M059J (cell line): ENCODE measurements at places on chromosomes 5 and 9.

DNA sequence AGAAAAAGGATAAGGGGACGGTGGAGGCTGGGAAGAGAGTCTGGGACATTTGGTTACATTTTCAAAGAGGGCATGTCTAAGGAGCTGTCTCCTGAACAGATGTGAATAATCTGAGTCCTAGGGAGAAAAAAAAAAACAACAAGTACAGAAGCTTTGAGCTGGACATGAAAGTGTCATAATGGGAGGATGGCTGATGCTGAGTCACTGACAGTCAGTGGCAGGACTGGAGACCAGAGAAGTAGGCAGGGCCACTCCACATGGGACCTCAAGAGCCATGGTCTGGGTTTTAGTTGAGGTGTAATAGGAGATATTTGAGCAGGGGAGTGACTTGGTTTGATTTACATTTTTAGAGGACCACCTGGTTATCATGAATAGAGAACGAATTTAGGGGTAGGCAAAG, 70.6 kb downstream of the DPYSL3 start:
- peak; percentile 55 for DNase-seq

DNA sequence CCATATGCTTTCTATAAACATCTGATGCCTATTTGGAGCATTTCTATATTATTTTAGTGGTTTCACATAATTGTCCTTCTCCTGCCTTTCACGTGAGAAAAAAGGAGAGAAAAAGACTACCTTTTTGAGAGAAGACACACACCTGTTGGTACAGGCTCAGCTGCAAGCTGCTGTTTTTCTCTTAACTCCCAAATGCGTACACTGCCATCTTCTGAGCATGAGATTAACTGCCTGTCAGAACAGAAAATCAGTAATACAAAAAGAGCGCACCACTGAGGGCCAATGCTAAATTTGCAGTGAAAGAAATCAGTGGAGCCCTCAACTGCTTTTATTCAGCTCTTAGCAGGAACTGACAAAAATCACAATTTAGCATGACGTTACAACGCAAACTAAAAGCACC, 54.9 kb downstream of the WDR41 start:
- peak; percentile 31 for DNase-seq

DNA sequence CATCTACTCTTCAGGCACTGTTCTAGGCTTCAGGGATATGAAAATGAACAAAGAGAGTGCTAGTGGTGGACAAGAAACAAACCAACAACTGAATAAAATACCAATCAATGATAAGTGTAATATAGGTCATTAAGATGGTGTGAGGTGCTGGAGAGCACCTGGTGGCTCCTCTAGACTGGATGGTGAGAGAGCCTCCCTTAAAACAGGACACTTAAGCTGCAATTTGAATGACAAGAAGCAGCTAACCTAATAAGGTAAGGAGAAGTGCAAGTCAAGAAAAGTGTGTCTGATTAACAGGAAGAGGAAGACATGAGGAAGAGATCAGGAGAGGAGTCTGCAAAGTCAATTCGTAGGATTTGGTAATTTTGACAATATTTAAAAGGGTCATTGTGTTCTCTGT, 23.1 kb downstream of the JAKMIP2 start:
- DNase-seq, result no peak

DNA sequence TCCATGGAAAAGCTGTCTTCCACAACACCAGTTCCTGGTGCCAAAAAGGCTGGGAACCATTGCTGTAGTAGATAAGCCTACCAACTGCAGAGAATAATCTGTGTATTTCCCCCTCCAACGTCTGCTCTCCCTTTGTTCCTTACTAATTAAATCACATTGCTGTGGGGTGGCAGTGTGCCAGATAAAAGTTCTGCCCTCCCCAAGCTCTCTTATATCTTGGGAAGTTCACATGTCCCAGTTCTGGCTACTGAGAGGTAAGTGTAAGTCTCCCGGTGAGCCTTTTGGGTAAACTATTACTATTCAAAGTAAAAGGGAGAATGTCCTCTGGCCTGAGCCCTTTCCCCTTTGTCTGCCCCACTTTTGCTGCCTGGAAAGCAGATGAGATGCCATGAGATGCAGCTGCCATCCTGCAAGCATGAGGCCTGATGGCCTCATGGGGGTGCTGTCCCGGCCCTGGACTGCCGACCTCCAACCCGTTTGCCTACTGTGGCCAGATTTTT, 14.7 kb downstream of the ENC1 start:
- DNase-seq, result peak; percentile 80

- peak; percentile 42 for DNase-seq
These were observed 1.2 kb upstream of the GPBP1 start for GRCh38 chr5:57172466-57173318.

DNA sequence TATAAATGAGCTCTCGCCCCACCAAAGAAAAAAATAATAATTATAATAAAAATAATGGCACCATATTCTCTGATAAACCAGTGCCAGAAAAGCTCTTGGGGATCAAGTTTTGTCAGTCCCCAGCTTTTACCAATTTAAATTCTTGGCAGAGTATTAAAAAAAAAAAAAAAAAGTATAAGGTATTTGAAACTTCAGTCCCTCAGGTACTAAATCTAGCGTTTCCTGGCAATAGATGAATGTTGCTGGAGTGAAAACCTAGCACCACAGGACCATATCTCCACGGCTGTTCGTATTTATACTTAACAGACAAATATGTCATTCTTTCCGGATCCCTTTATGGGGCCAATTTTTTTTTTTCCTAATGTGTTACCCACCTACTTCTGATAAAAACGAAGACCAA, 646.2 kb downstream of the CCDC171 start:
- no peak for DNase-seq

- DNase-seq, result no peak
These were observed 86.5 kb downstream of the HCN1 start for GRCh38 chr5:45609661-45610060.

- DNase-seq, result no peak
These were observed 400 bp downstream of the TIFAB start for GRCh38 chr5:135451581-135452320.

GRCh38 chr9:106772523-106773290, 90.3 kb upstream of the ZNF462 start:
- DNase-seq, result peak; percentile 27

DNA sequence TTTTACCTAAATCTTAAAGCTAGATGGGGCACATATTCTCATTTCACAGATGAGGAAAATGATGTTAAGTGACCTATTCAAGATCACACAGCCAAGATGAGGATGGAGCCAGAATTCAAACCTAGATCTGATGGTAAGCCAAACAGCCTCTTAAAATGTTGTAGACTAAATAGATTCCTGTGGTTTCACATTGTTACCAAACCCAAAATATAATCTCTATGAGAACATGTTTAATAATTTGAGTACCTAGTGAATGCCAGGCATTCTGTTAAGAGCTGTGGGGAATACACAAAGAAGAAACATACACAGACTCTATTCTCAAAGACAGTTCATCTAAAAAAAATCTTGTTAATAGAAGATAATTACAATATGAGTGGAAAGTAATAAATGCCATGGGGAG, 25.2 kb downstream of the HOMER1 start:
- DNase-seq, result peak; percentile 31
